NCI-H510A (cell line): ENCODE measurements at places on chromosomes 11 and 22.

- DNase-seq = no peak
Measured at GRCh38 chr11:76276046-76276780, 69.9 kb upstream of the WNT11 start.

GRCh38 chr11:43941257-43941994 lies 1.0 kb upstream of the C11orf96 start:
- no peak for DNase-seq

DNA sequence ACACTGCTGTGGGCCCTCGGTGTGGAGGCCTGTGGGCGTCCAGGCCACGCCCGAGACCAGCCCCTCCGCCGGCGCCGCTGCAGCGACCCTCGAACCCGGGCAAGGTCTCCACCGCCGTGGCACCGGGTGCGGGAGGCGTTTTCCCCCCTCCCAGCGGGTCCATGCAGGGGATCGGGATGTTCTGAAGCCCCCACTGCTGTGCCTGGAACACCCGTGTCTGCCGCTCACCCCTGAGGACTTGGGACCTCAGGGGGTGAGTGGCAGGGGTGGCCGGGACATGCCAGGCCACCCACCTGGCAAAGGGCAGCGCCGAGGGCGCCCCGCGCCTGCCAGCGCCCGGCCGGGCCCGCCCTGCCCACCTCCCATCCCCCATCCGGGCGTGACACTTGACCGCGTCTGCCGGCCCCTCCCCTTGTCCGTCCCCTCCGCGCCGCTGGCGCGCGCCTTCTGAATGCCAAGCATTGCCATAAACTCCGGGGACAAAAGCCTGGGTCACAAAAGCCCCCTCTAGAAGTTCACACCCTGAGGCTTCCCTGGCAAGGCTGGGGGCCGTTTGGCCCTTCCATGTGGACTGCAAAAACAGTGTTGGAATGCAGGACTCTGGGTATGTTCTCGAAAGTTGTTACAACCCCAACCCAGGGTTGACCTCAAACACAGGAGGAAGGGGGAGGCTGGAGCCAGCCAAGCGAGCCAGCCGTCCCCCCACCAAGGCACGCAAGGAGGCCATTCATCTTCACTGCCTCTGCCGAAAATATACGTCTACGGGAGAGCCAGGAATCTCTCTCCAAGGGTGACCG lies 819 bp upstream of the KCNQ1OT1 start:
- no peak for DNase-seq

DNA sequence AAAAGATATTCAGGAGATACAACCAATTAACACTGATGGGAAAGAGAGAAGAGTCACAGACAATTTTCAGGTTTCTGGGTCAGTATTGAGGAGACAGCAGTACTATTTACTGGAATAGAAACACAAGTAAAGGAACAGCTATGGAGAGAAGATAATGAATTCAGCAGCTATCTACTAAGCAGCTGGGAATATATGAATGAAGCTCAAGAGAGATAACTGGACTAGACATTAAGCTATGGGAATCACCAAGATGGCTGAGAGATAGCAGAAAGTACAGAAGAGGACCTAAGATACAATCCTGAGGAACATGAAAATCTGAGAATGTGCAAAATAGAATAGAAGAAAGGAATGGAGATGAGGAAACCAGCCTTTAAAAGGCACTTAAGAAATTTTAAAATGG lies 15.9 kb downstream of the ALG9 start:
- no peak for DNase-seq

GRCh38 chr11:12175694-12176241 lies 65.4 kb downstream of the MICAL2 start:
- no peak for DNase-seq

DNA sequence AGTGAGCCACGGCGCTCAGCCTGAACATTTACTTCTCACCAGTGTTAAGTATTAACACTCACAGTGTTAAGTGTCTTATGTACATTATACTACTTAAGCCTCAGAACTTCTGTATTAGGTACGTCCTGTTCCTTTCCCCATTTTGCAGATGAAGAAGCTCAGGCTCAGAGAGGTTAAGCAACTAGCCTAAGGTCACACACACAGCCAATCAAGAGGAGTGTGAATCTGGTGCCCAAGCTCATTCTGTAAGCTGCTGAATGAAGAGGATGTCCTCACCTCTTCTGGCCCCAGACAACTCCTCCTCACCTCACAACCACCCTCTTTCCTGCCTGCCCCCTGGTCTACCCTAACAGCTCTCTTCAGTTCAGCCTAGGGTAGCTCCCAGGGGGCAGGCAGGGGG lies 29.9 kb downstream of the CREB3L1 start:
- no peak for DNase-seq

DNA sequence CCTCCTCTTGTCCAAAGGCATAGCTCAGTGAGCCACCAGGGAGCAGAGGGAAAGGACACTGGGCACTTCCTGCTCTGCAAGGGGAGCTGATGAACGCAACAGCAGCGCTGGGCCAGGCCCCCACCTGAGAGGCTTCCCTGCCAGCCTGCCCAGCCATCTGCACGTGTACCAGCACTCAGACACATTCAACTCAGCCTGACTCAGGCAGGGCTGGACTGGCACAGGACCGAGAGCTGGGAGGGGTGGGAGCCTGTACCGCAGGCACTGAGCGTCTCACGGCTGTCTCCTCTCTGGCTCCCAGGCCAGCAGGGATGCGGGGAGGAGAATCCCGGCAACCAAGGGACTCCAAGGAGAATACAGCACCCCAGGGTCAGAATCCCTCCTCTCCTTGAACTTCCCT lies 411.8 kb downstream of the CTTN start:
- no peak for DNase-seq

- DNase-seq = no peak
Measured at GRCh38 chr11:72430741-72431570, 3.4 kb downstream of the CLPB start.

DNA sequence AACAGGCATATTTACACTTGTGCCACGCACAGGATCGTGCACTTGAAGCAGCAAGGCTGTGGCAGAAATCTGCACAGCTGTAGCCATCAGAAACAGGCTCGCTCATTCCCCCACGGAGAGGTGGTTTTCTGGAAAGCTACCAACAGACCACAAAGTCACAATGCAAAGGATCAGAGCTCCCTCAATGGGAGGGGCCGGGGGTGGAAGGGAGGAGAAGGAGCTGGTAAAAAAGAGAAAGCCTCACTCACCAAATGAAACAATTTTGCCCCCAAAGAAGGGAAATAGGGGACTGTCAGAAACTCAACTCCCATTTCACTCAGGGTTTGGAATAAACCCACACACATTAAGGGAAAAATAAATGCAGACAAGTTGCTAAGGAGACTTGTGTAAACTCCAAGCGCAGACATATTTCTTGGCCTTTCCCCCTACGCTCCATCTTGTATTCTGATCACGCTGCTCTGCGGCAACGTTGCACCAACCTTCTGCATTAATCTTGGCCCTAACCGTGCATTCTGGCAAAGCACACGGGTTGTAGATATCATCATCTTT lies 43.2 kb upstream of the BLID start:
- DNase-seq = no peak

- DNase-seq = no peak
Measured at GRCh38 chr22:49638788-49639187, 188.9 kb downstream of the BRD1 start.

DNA sequence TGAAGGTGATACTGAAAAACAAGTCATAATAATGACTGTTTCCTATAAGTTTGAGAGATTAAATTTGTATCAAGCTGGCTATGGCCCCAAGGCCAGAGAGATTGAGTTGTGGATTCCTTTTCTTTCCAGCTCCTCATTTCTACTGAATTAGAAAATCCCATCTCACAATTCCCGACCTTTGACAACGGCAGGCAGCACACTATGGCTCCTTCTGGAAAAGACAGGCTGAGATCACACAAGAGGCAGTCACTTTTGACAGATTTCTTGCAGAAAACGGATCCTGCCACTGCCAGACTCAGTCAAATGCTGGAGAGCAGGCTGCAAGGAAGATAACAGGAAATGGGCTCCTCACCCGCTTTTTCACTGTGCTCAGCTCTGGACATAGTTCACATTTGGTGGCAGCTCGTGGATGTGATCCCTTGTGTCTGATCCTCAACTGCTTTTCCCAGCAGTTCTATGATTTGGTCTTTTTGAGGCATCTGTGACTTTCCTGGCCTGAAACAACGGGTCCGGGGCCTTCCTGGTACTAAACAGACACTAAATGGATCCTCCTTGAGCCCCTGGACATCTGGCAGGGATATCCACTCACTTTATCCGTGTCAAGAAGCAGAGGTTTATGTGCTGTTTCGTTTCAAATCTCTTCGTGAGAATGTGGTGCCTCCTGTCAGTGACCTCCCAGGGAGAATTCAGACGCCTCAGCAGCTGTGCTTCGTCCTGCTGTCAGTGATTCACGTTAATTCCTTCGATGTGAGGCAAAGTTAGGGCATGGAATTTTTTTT lies 26.1 kb upstream of the RTL6 start:
- no peak for DNase-seq

- no peak for DNase-seq
Measured at GRCh38 chr11:128417607-128418324, 169.6 kb downstream of the ETS1 start.

DNA sequence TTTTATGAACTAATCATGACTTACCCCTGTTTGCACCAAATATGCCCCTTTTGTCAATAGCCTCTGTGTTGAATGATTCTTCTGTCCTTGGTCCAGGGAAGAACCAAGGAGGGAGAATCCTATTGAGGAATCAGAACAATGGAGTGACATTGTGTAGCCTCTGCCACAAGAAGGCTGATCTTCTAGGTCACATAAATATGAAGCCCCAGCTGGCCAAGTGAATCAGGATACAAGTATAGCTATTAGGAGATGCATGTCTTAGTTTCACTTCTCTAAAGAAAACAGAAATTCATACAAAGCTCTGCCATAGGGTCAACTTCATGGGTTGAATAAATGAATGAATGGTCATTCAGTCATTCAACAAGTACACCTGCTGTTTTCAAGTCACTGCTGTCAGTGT lies 118.2 kb upstream of the BLID start:
- no peak for DNase-seq

DNA sequence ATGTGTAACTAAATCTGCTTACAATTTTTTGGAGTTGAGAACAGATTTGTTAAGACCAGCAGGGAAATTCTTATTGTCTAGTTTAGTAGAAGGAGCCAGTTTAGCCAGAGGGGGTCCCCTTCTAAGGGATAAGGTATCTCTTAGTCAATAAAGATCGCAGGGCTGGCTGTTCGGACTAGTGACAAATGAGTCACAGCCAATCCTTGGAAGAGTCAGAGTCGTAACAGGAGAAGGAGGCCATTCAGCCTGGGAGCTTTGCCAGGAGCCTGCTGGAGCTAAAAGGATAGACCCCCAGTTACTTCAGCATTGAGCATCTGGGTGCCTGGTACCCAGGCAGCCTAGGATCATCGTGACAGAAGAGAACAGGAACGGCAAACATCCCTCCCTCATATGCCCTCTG lies 191.6 kb upstream of the ARHGAP20 start:
- no peak for DNase-seq

DNA sequence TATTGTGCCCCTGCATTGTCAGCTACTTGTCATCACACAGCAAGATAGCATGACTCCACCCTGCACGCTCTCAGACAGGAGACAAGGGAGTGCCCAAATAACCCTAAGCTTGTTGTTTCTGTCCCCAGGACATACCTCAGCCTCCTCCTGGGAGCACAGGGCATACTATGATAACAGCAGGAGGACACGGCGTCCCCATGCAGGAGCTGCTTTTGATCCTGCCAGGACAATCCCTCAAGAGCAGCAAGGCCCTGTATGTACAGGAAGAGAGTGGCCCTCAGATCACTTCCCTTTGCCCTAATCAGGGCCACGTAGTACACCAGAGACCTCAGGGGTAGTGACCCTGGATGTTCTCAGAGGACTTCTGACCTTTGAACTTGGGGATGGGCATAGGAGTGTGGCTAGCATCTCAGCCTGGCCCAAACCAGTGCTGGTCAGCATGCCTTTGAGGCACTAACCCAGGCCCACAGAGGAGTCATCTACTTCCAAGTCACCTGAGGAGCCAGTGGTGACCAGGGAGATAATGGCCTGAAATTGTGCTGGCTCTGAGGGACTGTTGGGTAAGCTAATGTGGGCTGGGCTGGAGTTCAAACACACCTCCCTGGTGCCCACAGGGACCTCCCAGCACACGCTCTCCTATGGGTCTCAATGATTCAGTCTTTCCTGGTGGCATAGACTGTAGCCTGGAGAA lies 9.2 kb downstream of the APOA4 start:
- DNase-seq = no peak

DNA sequence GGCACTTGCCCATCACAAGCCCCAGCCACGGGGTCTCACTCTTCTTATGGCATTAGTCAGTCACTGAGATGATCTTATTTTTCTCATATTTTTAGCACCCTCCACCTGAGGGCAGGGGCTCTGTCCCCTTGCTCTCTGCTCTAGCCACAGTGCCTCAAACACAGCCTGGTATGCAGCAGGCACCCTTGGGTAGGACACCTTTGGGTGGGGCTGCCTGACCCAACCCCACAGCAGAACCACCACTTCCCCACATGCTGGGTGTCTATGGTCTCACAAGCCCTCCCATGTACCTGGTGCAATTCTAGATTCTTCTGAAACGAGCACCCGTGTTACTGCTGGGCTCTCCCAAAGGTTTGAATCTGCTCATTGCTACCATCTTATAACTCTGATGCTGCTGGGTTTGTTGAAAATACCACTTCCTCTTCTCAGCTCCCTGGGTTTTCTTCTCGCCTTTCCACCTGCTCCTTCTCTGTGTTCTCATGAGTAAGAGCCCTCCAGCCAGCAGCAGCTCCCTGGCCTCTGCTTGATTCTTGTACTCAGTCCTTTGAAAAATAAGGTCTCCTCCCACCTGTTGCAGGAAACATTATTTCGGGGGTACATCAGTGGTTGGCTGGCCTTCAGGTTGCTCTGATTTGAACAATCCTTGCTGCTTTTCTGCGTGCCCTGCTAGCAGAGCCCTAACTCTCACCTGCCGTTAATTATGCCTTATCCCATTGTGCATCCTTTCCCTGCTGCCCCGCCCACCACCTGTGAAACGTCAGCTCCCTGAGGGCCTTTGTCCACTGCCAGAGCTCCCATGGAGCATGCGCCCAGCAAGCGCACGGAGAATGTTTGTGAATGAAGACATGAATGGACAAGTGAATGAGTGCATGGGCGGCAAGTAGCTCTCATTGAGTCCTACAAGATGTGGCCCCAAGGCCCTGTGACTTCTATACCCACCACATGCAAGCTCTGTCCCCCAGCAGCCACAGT lies 1181.6 kb downstream of the TBC1D22A start:
- no peak for DNase-seq

DNA sequence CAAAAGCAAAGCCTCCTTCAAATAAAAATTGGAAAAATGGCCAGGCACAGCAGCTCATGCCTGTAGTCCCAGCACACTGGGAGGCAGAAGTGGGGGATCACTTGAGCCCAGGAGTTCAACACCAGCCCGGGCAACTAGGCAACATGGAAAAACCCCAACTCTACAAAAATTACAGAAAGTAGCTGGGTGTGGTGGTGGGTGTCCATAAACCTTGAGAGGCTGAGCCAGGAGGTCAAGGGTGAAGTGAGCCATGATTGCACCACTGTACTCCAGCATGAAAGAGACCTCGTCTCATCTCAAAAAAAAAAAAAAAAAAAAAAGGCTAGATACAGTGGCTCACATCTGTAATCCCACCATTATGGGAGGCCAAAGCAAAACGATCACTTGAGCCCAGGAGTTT lies 22.3 kb downstream of the DDX6 start:
- no peak for DNase-seq
